ENCODE measurements at places on chromosomes 11 and 22. TPM values are rescaled to one million over a fixed set of nuclear protein-coding genes. Genes with fewer than 3 reads are reported as not detected.

SNX15 gene
- total RNA-seq: 3.0 TPM

OVOL1 gene
- total RNA-seq: not detected

SHANK3 gene
- total RNA-seq: 0.59 TPM

CCDC157 gene
- total RNA-seq: 1.5 TPM

CCDC82 gene
- total RNA-seq: 21.7 TPM

SMC1B gene
- not detected for total RNA-seq

SLC6A5 gene
- total RNA-seq: not detected

CNIH2 gene
- total RNA-seq: 0.37 TPM

All from smooth muscle cell of the umbilical artery (primary cell).